ENCODE measurements at places on chromosomes 7 and 10.

DNA sequence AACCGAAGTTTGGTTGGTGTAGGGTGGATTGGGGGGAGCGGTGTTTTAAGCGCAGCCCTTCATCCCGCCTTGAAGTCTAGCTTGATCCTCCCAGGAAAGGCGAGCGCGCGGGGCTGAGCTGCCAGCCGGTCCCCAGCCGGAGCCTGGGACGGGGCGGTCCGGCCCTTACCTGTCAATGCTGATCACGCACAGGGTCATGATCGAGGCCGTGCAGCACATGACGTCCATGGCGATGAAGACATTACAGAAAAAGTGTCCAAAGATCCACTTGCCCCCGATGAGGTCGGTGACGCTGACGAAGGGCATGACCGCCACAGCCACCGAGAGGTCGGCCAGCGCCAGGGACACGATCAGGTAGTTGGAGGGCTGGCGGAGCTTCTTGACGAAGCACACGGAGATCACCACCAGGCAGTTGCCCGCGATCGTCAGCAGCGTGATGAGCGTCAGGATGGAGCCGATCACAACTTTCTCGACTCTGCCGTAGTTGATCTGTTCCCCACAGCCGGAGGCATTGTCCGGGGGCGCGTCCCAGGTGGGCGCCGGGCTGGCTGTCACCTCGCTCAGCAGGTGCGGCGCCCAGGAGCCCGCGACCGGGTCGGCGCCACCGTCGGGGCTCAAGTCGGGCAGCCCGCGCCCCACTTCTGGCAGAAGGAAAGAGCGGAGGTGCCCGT, 740 bp downstream of the HTR7 start:
- DNase-seq = no peak

GRCh38 chr7:146652176-146652575, 535.6 kb downstream of the CNTNAP2 start:
- DNase-seq = no peak

DNA sequence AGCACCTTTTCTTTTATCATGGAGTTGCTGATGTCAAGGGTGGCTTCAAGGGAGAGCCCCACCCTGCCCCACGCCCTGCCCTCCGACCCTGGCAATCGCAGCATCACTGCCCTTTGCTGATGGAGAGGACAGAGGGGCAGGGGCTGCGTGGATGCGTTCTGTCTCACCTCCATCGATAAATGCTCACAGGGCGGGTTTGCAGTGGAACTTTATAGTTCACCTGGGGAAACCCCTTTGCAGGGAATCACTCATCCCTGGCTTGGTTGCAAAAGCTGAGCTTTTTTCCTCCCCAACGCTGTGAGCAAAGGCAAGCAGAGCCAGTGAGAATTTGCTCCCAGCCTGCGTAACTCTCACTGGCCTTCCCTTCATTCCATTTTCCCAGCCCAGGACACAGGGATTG, 176.8 kb downstream of the WDR37 start:
- no peak for DNase-seq

DNA sequence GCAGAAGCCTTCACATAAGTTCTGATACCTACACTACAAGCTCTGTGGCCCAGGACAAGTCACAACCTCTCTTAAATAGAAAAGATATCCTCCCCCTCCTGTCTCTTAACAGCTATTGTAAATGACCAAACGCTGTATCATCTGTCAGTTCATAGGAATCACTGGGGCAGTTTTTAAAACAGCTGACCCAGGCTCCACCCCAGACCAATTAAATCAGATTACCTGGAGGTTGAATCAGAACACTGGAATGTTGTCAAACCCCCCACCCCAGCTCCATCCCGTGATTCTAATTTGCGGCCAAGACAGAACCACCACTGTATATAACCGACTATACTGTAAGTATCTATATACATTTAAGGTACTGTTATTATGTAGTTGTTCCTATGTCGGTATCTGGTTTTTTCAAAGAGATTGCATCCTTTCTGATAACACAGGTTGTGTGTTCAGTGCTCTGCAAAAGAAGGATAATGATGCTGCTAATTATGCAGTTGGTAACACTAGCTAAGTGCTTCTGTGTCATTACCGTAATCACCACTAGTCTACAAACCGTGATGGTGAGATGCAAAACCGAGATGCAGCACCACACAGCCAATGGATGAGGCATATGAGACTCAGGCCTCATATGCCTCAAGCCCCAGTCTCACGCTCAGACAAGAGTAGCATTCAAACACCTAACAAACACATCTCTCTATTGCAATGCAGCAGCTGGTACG, 47.4 kb downstream of the TNS3 start:
- peak; percentile 83 for DNase-seq

DNA sequence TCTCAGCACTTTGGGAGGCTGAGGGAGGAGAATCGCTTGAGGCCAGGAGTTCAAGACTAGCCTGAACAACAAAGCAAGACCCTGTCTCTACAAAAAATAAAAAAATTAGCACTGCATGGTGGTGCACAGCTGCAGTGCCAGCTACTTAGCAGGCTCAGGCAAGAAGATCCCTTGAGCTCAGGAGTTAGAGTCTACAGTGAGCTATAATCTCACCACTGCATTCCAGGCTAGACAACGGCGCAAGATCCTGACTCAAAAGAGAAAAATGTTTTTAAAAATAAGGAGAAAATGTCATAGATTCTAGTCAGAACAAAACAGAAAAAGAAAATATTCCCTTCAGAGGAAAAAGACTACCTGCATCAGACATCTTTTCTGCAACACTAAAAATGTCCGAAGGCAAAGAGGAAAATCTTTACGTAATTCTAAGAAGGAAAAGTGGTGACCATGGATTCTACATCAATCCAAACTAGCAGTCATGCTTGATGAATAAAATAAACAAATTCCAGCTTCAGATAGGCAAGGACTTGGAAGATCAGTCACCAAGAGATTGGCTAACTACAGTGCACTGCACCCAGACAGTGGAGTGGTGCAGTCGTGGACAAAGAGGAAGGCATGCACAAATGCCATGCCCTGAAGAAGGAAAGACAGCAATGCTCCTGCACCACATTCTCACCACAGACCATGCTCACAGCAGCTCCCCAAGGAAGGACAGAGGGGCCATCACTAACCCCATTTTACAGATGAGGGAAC, 54.3 kb downstream of the ERCC6 start:
- no peak for DNase-seq

DNA sequence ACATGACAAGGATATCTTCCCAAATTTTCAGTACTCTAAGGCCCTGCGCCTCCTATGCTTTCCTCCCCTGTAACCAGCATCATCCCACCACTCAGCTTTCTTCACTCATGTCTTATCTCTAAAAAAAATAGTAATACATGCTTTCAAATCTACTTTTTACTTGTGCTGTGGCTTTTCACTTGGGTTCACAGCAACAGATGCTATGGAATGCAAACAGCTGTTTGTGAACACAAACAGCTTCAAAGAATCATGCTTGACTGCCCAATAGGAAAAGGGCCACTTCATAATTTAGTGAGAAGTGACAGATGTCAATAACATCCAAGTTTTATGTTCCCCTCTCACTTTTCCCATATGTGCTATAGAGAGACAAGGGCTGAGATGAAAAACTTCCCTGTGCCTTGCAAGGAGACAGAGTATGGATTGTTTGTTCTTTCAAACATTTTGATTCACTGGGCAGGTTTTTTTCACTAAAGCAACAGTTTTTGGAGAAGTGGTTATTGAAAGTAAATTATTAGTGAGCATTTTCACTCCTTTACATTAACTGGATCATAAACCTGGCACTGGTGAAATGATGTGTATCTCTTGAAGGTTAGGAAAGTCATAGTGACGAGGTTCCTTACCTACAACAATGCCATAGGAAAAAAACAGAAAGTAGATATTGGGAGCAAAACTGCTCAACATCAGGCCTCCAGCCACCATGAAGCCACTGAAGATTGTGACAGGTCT, 37.3 kb downstream of the SLC16A9 start:
- DNase-seq = no peak

- DNase-seq = no peak
Observed at GRCh38 chr10:3333426-3333825, 160.8 kb upstream of the PITRM1 start.

DNA sequence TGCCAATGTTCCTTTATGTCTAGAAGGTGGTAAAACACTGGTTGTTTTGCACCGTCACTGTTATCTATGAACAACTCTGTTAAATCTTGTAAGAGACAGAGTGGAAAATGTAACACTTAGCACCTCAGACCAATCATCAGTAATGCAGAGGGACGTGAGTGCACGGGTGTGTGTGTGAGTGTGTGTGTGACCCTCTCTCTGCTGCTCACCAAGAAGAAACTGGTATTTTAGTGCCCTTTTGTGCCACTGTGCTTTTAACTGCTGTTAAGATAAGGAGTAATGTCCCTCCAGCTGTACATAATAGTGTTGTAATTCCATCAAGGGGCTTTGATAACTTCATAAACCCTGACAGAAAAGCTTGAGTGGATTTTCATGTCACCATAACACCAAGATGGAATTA, 130.1 kb downstream of the CREB5 start:
- DNase-seq = no peak

- DNase-seq = no peak
Observed at GRCh38 chr10:7767209-7767608, 20.6 kb downstream of the KIN start.

DNA sequence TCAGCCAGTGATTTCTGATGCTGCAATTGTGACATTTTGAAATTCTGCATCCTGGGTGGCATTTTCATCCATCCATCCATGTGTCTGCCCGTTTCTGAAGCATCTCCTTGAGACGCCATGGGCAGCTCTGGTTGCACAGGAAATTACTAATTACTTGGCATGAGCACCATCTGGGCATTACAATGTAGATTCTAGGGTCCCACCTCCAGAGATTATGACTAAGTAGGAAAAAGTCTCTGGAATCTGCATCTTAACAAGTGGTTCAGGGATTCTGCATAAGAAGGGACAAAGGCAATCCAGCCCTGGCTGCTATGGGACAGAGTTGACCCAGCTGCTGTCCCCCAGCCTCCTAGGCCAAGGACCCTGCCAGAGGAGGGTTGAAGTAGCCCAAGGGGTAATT, 65.3 kb downstream of the CUZD1 start:
- no peak for DNase-seq

GRCh38 chr7:46566097-46566774, 645.2 kb upstream of the IGFBP3 start:
- no peak for DNase-seq

DNA sequence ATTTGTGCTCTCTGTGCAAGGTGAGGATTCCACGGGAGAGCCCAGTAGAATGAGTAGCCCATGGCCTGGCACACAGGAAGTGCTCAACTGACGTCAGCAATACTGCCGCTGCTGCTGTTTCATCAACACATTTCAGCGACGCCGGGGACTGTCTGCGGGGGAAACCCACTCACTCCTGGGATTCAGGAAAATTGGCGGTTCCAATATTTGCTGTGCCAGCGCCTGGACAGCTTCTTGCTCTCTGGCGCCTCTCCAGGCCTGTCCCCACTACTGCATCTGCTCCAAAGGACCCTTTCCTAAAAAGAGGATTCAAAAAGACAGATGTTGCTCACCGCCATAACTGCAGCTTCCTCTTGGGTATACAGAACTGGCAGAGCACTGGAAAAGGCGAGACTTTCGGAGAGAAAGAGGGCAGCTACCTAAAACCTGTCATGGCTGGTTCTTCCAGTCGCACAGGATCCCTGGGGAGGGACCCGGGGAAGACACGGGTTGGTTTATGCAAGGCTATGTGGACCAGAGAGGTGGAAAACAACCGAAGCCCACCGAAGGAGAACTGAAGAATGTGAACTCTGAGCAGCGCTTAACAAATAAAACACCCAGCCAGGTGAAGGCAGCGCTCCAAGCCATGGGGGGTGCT, 39.7 kb upstream of the ENO4 start:
- DNase-seq = peak; percentile 31

DNA sequence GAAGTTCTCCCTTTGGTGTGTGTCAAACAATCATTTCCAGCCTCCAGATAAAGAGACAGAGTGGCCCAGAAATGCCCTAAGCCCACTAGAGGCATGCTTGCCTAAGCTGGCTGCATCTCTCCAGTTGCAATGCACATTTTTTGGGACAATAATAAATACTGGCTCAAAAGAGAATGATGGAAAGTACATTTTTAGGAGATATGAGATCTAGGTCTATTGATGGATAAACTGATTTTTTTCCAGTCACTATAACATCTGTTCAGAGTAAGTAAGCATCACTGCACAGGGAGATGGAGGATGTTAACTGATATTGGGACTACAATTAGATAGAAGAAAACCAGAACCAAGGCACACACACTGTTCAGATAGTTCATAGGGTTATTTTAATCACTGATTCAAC, 553.0 kb downstream of the GRM8 start:
- no peak for DNase-seq

GRCh38 chr10:89550509-89550908, 15.1 kb upstream of the SLC16A12 start:
- DNase-seq = no peak

- no peak for DNase-seq
Observed at GRCh38 chr10:60042262-60042661, 135.9 kb upstream of the CCDC6 start.
